ENCODE measurements at places on chromosomes 6 and 20.

DNA sequence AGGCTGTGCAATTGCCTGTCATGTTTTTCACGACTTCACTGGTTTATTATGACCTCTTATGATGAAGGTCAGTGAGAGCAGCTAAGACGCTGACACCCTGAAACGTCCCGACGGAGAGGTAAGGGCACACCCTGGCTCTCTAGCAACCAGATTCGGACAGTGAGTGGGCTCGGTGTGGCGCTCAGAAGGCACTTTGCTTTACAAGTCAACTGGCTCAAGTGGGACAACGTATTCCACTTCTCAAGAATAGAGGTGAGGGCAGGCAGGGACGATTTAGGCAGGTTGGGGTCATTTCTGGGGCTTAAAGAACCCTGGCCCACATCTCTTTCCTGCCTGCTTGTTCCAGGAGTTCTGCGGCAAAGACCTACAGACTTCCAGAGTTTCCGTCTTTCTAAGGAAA lies 18.2 kb downstream of the RNASET2 start:
- DNase-seq, result no peak

DNA sequence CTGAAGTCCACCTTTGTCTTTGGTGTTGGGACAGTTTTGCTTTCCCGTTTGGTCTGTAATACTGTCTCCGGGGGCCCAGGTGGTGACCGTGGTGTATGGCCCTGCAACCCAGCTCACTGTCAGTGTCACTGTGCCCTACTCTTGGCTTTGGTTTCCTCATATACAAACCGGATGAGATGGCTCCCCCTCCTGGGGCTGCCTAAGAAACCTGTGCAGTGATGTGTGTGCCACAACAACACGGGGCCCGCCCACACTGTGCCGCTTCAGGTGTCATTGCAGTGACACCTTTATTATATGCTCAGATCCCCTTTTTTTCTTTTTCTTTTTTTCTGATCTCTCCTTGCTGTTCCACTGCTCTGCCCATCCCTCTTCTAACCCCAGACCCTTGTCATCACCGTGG lies 73.9 kb downstream of the RAMACL start:
- no peak for DNase-seq

DNA sequence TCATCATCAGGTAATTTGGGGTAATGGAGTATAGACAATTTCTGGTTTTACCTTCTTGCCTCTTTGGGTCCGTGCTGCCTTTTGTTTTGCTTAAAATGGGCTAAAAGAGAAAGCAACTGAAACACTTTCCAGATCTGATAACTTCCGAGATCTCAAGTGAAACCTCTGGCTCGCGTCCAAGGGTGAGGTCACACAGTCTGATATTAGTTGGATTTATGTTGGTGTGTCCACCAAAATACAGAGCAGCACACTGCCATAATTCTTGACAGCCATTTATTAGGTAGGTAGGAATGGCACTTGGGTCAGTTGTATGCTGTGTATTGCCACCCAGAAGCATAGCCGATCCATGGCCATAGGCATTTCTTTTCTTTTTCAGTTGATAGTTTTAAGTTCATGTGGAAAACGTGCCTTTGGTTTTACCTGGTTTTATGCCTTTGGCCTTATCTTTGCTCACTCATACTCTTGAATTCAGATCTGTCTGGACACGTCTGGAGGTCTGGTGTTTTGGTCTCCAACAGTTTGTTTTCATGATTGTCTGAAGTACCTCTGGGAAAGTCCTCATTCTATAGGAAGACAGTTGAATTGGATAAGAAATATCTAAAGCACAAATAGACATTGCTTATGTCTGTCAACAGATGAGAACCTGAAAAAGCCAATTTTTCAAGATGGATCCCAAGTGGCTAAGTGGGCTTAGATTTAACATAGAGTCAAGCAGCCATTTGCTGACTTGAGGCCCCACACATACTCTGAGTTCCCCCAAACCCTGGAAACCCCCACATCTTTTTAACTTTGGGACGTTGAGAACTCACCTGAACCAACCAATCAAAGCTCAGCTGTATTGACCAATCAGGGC lies 320.8 kb downstream of the SOX4 start:
- DNase-seq, result no peak

DNA sequence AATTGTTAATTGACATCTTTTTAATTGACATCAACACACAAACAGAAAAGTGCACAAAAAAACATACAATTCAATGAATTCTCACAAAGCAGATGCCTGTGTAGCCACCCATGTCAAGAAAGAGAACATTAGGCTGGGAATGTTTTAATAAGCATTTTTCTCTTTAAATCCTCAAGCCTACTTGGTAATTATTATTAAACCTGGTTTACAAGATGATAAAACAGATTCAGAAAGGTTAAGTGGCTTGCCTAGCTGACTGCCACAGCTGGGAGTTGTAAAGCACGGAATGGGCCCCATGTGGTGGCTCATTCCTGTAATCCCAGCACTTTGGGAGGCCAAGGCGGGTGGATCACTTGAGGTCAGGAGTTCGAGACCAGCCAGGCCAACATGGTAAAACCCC lies 90.0 kb upstream of the AKAP12 start:
- DNase-seq, result no peak

DNA sequence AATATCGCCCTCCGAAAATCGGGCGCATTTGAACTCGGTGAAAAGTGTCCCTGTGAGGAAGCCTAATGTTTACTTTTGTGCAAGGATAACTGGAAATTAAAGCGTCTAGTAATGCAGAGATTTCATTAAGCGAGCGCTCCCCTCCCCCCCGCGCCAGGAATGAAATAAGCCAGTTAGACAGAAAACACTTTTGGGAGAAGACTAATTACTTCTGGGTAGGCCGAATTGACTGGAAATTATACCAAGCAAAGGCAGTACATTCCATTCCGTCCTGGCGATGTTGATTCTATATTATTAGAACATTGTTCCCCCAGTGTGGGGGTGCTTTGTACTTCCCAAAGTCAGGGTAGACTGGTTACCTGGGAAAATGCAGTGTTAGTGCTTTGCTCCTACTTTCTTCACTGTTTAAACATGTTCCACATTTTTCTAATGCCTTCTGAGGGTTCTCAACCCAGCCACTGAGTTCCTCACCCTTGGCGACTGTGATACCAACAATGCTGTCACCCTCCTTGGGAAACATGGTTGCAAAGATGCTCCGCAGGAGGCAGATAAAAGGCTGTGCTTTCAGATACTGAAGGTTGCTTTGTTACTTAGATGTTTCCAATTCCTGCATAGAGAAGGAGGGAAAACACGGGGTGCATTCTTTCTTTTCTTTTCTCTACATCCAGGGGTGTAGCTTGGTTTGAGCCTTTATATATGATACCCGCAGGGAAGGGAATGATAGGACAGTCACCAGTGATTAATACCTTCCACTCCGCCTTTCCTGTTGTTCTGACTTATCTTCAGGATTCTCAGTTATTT lies 2.6 kb downstream of the GJA1 start:
- DNase-seq, result no peak

GRCh38 chr6:10297832-10298231 lies 117.0 kb downstream of the TFAP2A start:
- DNase-seq, result no peak

DNA sequence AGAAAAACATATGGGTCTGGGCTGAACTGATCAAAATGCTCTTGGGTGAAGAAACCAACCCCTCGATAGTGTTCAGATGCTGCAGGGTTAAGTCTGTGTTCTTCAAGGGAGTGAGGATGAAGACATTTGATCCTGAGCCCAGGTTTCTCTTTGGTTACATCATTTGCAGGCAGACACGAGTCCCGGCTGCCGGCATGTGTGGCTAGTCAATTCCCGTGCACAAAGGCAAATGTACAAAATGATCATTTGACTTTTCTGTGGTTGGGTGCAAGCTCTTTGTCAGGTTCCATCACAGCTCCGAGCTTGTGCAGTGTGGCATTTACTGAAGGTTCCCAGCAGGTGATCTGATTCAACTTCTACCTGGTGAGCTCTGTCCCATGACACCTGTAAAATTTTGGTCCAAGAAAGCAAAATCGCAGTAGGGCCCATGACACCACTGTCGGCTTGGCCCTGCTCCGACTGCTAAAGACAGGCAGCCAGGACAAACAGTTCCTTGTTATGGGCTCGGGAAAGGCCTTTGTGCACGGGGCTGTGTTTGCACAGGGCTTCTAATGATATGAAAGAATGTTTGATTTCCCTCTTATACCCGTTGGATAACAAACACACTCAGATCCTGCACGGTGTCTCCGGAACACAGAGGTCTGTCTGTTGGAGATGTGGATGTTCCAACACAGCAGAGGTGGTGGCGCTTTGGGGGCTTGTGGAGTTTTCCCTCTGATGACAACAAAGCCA lies 46.9 kb downstream of the GJA10 start:
- DNase-seq, result no peak

DNA sequence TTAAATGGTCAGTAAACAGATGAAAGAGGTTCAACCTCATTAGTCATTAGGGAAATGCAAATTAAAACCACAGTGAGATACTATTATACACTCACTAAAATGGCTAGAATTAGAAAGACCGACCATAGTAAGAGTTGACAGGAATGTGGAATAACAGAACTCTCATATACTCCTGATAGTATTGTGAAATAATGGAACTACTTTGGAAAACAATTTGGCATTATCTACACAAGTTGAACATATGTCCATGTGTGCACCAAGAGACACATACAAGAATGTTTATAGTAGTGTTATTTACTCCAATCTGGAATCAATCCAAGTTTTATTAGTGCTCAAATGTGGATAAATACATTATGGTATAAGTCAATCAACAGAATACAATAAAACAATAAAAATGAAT lies 59.6 kb downstream of the AK9 start:
- no peak for DNase-seq

- peak; percentile 13 for DNase-seq
These were observed 724 bp downstream of the CDKN1A start for GRCh38 chr6:36679043-36679833.

- no peak for DNase-seq
These were observed 3.1 kb downstream of the FBXL4 start for GRCh38 chr6:98944598-98945081.

DNA sequence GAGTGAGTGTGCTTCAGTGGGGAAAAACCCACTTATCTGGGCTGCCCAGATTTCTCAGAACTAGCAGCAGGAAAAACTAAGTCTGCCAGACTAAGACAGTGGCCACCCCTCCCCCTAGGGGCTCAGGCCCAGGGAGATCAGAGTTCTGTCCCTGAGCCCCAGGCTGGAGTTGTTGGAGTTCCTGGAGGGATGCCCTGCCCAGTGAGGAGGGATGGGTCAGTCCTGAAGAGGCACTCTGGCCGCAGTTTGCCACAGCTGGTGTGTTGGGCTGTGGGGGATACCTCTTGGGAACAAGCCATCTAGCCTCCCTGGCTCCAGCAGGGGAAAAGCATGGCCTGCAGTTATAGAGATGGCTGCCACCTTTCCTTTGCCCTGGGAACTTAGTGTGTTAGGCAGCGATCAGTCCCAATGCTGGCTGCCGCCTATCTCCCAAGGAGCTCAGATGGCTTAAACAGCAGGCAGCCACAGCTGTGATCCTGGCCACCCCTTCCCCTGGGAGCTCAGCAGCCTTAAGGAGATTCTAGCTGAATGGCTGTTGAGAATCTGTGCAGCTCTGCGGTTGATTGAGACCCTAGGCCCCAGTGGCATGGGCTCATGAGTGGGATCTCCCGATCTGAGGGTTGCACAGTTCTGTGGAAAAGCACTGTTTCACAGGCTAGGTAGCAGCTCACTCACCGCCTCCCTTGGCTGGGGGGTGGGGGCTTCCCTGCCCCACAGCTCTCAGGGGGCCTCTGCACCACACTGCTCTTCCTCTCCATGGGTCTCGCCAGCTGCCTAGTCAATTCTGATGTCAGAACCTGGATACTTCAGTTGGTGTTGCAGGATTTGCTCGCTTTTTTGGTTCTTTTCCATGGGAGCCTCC lies 13.2 kb downstream of the SIRPG start:
- no peak for DNase-seq

DNA sequence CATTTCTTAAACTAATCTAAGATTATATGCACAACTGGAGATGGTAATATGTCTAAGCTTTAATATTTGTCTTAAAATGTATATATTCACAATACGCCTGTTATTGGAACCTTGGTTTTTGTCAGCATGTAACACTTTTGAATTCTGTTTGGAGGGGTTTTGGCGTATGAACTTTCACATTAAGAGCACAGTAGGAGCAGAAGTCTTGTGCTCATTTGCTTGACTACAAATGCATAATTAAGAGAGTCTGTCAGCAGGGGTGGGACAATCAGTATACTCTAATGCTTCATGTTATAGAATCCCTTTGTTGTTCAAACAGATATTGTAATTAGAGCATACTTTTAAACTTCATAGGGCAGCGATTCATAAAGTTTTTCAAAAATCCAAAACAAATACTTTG lies 112.8 kb downstream of the QKI start:
- no peak for DNase-seq

DNA sequence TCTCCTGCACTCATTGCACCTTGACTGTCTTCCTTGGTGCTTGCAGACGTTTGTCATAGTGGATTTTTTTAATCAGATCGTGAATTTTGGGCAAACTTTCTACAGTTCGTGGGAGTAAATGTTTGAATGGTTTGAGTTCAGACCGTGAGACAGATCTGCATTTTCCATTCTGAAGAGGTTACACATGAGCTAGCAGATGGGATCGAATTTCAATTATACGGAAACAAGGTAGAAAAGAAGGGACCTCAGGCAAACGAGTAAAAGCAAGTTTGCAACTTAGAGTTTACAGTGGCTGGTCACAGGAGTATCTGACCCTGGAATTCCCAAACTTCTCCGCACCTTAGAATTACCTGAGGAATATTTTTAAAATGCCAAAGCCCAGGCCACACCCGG lies 17.2 kb upstream of the NCR2 start:
- no peak for DNase-seq

GRCh38 chr6:90849686-90850085 lies 262.8 kb upstream of the MAP3K7 start:
- DNase-seq, result no peak

- no peak for DNase-seq
These were observed 571.7 kb upstream of the SLC35B3 start for GRCh38 chr6:9007027-9007426.

DNA sequence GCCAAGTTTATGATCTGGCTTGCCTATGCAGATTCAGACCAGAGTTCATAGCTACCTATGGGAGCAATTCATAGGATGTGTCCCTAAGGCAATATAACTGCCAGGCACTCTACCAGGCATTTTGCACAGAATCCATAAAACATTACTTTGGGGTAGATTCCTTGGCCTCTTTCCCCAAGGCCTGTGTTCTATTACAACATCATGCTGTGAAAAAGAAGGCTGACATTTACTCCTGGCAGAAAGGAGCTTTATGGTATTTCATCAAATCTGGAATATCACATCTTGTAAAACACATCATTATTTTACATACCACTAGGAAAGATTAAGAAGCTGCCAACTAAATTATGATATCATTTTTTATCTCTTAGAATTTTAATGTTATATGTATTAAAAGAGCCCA lies 287.0 kb upstream of the MARCKS start:
- DNase-seq, result no peak

DNA sequence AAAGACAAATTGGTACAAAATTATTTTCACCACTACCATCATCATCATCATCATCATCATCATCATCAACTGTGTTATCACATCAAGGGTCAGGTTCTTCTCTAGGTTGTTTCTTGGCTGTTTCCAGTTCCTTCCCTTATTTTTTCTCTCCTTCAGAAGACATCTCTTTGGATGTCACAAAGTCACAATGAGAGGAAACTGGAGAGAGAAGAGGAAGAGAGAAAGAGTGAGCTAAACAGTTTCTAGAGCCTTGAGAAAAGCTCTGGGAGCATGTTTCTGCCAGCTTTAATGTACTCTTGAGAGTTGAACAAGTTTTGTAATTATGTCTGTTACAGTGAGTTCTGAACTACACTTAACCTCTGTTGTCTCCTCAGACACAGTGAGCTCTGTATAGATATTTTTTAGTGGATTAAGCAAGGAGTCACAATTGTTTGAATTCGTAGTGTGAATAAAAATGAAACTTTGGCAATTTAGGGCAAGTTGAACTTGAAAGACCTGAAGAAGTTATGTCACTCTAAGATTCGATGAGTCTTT lies 123.0 kb upstream of the AKIRIN2 start:
- DNase-seq, result no peak
